ENCODE measurements at places on chromosomes 6 and 20. TPM values are rescaled to one million over a fixed set of nuclear protein-coding genes. Genes with fewer than 3 reads are reported as not detected.

DNA sequence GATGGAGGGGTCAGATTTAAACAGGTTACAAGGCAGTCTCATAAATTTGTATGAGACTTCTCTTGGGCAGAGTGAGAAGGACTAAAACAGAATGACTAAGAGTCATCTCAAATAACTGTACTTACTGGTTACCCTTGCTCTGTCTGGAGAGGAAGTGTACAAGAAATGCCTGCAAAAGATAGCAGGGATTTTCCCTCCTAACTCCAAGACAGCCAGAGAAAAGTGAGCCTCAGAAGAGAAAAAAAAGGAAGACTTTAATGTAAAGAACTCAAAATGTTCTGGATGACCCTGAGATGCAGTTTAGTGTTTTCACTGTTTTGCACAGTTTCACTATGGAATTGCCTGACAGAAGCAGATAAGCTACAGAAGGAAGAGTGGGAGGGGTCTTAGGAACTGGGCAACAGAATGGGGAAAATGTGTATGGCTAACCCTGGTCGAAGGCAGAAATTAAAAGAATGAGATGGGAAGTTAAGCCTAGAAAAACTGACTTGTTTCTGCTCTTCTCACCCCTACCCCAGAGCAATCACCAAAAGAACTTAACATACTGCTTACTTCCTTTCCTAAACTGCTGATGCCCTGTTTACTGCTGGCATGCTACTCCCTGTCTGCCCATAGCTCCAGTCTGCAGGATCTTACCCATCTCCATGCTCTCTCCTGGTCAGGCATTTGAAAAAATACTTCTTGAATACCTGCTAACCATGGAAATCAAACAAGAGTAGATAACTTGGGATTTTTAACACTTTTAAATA, 98.1 kb upstream of the MARCKS start:
- H3K4me1 ChIP-seq, result peaks cover 5% of the 10 kb centered on the region
- no peak overlapping the region for H3K4me3 ChIP-seq
- no peak for DNase-seq
- H3K36me3 ChIP-seq, result no peaks in the 10 kb centered on the region

GRCh38 chr20:21569586-21569985, 55.7 kb upstream of the NKX2-2 start:
- peaks cover 6% of the 10 kb centered on the region for H3K4me1 ChIP-seq
- no peak overlapping the region for H3K4me3 ChIP-seq
- no peaks in the 10 kb centered on the region for H3K36me3 ChIP-seq
- H3K27me3 ChIP-seq, result peaks cover 9% of the 10 kb centered on the region
- no peak overlapping the region for H3K27ac ChIP-seq

DNA sequence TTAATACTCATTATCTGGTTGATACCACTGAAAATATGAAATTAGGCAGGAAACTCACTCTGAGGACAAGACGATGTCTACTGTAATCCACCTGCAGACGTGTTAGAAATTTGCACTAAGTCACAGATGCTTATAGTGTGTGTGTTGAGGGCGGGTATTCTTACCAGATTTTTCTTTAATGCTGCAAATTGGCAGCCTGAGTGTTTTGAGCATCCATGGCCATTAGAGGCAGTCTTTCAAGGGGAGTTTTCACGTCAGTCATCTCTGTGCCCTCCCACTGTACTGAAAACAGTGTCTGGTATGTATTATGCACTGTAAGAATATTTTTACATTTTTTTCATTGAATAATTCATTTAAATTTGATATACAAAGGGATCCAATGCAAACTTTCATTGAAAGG, 266.5 kb upstream of the QKI start:
- H3K27ac ChIP-seq, result no peak overlapping the region
- no peaks in the 10 kb centered on the region for H3K4me1 ChIP-seq
- H3K36me3 ChIP-seq, result no peaks in the 10 kb centered on the region
- H3K4me3 ChIP-seq, result no peak overlapping the region

- H3K4me3 ChIP-seq, result no peak overlapping the region
- H3K4me1 ChIP-seq, result no peaks in the 10 kb centered on the region
- no peak for DNase-seq
- H3K36me3 ChIP-seq, result no peaks in the 10 kb centered on the region
- no peaks in the 10 kb centered on the region for H3K27me3 ChIP-seq
Measured at GRCh38 chr6:78243519-78243918, 590.7 kb downstream of the MEI4 start.

The IMPG1 gene
- total RNA-seq, result not detected
